ENCODE measurements at places on chromosomes 5 and 9.

DNA sequence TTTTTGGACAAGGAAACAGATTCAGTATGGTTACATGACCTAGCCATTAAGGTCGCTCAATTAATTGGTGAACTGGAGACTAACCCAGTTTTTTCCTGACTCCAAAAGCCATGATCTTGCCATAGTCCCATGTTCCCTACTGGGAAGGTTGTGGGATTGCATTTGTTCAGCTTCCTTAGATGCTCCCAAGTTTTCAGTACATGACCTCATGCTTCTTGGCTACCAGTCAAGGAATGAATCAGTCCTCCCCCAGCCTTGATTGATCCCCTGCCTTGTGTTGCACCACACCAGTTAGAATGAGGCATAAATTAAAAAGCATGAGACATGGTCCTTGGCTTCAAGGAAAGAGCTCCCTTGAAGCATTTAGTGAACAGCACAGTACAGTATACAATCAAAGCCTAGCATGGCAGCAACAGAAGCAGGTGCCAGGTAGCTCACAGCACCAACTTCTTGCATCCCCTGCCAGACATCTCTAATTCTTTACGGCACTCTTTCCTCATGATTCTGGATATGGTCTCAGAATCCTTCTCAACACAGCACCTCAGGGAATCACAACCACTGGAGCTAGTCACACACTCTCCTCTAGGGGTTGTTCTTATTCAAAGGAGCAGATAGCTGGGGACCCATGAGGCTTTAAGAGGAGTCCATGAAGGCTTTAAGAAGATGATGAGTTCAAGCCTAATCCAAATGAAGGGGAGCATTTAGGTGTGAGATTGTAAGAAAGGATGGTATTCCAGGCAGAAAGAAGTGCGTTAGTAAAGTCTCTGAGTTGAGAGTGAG lies 295.5 kb upstream of the CLINT1 start:
- no peak for DNase-seq

DNA sequence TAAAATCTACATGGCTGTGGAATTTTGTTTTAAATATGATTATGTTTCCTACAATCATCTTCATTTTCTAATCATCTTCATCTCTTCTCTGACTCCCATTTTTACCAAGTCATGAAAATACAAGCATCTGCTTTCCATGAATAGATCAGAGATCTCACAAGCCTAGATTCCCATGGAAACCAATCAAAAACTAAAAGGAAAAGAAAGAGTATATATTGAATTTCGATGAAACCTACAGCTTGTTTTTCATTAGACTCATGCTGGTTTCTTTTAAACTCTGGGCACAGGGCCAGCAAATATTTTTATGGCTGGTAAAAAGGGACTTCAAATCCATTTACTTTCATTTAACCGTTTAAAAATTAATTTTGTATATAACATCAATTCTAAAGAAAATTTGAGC lies 51.2 kb downstream of the INVS start:
- DNase-seq: no peak

DNA sequence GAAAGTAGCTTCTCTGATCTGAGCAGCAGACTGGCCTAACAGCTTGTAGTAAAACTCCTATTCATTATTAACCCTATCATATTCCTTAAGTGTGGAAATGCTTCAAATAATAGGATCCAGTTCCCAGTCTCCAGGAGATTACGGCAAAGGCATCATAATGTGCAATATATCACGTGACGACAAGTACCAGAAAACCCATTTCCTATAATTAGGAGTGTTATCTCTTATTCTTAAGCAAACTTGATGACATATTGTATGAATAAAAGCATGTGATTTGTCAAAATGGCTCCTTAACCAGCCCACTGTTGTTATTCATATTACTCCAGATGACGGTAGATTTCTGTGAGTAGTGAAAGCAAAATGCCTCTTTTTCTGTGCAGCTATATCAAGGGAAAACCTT lies 2.9 kb downstream of the SV2C start:
- no peak for DNase-seq

- DNase-seq: no peak
Measured at GRCh38 chr5:134560698-134561097, 35.2 kb downstream of the JADE2 start.

- no peak for DNase-seq
Measured at GRCh38 chr9:106911951-106912350, 49.0 kb downstream of the ZNF462 start.

DNA sequence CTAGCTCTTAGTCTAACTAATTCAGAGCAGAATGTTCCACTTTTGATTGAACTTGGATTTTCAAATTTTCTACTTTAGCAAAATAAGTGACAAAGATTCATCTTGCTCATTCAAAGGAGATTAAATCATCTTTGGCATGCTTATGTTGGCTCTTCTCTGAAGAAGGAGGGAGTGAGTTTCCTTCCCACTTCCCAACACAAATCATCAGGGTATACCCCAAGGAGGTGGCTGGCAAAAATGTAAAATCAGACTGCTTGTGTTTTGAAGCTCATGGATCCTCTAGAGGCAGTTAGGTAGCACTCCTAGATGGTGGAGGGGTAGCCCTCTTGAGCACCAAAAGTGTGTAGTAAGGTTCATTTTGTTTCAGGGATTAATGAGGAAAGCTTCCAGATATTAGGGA lies 343.1 kb downstream of the OSTF1 start:
- no peak for DNase-seq

- no peak for DNase-seq
Measured at GRCh38 chr9:129761901-129762369, 9.1 kb upstream of the PTGES start.

GRCh38 chr9:68998385-68998784 lies 15.5 kb downstream of the PRKACG start:
- DNase-seq: no peak

DNA sequence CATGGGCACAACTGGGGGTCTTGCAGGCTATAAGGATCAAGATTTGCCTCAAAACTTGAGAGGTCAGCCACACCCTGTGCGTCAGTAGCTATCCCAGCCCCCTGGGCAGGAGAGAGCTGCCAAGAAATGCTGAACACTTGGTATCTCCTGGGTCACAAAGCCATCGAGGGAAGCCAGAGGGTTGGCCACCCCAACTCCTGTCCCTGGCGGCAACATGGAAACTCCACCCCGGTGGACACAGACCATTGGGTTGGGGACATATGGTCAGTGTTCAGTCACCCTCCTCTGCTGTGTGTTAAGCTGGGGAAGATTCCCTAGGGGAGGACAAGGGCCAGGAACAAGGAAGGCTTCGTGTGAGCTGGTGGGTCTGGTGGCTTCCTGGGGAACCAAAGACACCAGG lies 140.6 kb downstream of the C5orf15 start:
- no peak for DNase-seq

DNA sequence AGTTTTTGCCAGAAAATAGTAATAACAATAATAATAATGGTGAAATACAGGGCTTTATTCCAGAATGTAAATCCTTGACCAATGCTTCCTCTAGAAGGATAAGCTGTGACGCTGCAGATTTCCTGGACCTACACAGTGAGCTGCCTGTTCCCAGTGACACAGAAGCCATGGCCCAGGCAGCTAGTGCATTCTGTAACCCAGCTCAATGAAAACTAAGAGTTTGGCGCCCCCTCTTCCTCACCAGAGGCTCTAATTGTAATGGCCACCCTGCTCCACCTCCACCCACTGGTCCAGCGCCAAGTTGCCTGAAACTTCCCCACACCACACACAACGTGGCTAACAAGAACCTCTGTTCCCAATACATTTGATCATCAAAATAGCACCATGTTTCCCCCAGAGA lies 248.1 kb downstream of the CETN3 start:
- no peak for DNase-seq

GRCh38 chr9:130900701-130901497 lies 4.3 kb upstream of the QRFP start:
- DNase-seq: no peak

DNA sequence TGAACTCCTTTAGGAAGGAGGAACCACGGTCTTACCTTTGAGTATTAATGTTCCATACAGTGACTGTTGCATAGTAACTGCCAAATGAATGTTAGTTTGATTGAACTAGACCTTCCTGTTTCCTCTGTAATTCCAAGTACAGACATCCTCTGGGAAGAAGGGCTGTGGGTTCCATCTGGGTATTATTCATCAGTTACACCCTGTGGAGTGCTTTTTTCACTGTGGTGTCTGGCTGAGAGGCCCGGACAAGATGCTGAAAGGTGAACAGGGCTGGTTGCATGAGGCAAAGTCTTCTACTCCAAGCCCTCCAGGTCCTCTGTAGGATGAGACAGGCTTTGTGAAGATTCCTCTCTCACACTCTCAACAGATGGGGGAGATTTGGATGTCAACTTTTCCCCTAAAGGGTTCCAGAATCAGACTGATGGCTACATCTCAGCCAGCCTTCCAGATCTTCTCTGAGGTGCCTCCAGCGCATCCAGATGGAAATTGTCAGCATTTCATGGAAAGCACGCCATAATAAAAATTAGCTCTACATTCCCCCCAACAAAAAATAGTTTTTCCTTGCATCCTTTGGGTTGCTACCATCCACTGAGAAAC lies 230.9 kb downstream of the GAS1 start:
- DNase-seq: no peak

- no peak for DNase-seq
Measured at GRCh38 chr9:69195668-69196067, 21.6 kb downstream of the TJP2 start.

DNA sequence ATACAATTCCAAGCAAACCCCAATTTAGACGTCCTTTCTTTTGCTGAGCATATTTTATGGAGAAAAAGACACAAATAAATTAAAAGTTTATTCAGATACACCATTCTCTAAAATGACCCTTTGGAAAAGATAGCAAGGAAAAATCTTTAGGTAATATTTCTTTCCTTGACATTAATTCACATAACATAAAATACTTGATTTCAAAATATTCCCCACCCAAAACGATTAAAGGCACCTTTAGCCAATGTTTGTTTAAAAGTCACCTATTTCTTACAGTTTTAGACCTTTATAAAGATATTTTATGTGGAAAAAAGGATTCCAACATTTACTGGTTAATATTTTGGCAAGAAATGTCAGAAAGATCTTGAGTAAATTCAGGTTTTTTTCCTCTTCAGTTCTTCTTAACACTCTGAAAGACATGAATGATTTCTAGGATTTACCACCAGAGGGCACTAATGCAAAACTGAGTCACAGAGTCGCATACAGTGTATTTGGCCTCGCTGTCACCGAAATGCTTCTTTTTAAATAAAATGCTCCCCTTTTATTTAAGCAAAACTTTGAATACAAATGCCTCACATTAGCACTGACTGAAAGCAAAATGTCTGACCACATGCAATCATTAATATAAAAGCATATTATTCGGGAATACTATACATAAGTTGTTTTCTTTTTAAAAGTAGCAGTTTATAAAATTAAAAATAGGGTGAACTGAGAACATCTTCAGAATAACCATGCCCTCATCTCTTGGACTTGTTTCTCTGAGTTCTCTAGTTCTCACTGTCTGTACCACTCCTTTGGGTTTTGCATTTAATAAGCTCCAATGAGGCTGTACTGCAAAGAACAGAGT lies 122.5 kb downstream of the SLC1A3 start:
- no peak for DNase-seq

- no peak for DNase-seq
Measured at GRCh38 chr9:81824802-81825730, 103.2 kb upstream of the SPATA31D4 start.

DNA sequence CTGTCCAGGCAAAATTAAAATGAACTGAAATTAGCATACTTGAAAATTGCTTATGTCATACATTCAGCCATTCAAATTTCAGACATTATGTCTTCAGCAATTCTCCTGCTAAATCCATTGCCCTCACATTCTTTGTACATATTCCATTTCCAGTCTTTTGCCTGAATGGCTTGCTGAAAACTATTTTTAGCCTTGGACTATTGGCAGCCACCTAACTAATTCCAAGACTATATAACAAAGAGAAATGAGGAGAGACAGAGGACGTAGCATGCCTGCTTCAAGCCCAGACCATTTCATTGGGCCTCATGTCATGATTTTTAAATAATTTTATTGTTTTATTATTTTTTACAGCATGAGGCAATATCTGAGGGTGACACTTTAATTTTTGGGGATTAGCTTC lies 100.3 kb downstream of the MRPS30 start:
- no peak for DNase-seq

DNA sequence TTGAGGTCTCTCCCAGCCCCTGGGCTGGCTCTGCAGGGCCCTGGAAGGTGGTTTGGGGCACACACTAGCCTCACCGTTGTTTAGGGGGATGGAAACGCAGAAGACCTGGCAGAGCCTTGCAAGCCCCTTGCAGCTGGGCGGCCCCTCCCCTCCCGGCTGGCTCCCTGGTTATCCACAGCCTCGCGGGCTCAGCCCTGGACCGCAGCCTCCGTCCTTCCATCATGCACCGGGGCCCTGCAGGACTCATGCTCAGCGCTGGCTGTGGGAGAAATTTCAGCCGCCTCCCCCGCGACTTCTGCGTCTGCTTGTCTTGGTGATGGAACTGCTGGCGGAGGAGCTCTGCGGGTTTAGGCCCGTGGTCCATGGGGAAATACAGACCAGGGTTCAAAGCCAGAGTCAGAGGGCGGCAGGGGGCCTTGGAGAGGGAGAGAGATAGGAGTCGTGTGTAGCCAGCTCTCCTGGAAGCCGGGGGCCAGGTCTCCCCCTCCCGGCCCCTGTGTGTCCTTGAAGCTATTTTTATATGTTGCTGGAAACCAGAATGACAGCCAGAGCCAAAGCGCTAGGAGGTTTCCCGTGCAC lies 75.8 kb upstream of the IER5L start:
- DNase-seq: no peak

- DNase-seq: no peak
Measured at GRCh38 chr5:124908581-124909451, 162.4 kb upstream of the ZNF608 start.

DNA sequence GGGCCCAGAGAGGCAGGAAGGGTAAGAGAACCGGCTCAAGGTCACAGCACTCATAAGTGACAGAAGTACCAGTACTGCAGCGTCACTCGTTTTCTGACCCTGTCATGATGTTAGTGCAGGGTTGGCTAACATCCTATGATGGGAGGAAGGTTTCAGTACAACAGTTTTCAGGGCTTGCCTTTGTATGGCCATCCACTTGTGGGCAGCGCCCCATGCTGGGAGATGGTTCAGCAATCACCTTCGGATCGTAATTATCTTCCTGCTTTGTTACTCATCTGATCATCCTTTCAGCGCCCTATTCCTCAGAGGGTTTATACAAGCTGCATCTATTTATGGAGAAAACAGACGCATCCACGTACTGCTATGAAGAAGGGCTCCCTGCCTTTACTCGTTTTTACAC lies 2.4 kb downstream of the MAP1B start:
- DNase-seq: no peak

DNA sequence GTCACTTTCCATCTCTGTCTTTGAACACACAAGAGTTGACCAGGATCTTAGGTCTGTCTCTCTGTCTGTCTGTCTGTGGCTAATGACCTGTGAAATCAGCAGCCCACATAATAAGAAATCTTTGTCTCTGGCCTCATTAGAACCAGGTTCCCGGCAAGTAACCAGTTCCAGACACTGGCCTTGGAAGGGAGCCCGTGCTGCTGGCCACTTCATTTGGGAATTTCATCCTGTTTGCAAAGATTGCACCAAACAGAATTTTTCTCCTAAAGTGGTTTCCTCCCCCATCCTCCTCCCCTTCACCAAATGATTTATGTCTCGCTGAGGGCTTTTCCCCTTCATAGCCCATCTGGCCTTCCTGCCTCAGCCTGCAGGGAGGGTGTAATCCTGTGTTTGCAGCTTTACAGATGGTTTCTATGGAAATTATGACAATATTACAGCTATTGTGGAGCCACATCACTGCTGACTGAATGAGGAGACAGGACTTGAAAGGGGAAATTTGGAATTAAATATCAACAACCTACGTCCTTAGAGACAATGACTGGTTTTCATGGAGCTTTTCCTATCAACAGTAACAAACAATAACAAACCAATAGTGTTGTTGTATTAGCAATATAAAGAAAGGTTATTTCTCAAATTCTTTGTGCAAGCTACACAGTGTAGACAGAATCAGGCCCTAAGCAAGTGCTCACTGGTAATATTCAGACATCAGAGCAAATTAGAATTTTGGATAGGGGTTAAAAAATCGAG lies 25.7 kb downstream of the DPYSL3 start:
- no peak for DNase-seq

All from CD4-positive, alpha-beta T cell treated with Interleukin-15 for 1 hour (primary cell).